ENCODE measurements at places on chromosomes 3 and 15.
A peak's percentile ranks its signal among the peaks of the same experiment; 100 is the strongest.

DNA sequence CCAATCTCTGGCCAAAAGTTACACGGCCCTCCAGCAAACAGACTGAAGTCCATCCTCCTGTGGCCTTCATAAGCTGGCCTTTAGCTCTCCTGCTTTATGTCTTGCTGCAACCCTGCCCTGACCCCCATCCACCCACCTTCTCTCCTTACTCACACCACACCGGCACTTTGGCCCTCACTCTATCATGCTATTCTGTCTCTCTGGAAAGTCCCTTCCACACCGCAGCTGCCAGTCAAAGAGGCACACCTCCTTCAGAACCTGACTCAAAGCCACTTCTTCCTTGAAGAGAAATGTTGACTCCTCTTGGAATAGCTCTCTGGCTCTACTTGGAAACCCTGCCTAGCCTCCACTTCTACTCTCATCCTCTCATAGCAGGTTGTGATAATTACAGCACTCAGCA is 4.5 kb downstream of the GPR156 start:
- DNase-seq = peak; percentile 11

DNA sequence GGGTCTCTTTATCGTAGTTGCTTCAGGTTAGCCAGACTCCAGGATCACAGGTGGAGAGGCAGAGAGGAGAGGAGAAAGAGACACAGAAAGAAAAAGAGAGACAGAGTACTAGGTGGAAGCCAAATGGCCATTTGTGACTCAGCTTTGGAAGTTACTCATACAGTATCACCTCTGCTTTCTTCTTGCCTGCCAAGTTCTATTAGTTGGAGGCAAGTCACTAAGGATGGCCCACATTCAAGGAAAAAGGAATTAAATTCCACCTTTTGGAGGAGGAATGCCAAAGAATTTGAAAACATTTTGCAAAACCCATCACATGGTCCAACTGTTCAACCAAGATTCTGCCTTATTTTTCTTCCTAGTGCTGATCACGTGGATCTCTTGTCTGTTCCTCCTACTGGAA is 291.1 kb downstream of the CHL1 start:
- DNase-seq = peak; percentile 56

DNA sequence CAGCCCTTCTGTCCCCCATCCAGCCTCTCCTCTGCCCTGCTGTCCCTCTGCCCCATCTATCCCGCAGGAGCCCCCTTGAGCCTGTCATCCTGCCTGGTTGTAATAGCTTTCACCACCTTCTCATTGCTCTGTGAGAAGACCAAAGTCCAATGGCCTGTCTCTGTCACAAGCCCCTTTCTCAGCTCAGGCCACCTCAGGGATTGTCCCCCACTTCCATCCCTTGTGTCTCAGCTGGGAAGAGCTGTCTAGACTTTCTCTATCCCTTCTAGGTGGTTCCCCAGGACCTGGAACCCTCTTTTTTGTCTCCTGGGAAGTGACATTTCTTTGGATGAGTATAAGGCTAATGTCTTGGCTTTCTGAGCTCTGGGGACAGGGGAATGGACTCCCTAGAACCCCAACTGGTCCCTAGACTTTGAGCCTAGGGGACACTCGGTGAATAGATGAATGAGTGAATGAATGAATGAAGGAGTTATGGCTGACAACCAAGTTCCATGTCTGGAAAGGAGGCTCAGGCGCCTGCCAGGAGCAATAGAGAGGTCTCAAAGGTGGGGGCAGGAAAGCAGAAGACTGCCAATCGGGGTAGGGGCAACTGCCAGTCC is 849 bp upstream of the PRKCD start:
- DNase-seq = no peak

DNA sequence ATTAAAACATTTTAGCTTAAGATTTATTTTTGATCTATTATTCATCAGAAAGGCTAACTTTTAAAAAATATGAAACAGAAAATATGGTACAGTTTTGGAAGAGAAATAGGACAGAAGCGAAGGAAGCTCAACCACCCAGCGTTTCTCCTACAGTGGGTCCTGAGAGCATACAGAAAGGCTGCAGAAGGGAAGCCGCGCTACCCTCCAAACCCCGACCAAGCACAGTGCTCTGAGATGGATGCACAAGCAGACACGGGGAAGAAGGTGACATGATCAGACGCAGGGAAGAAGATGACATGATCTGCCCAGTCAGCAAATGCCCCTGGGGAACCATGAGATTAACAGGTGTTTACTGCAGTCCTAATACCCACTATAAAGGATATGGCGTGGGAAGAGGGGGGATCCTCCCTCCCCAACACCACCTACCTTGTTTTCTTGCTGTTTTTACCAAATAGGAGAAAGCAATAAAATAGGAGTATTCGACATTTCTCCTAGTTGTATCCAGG is 14.4 kb downstream of the DCUN1D1 start:
- DNase-seq = no peak

DNA sequence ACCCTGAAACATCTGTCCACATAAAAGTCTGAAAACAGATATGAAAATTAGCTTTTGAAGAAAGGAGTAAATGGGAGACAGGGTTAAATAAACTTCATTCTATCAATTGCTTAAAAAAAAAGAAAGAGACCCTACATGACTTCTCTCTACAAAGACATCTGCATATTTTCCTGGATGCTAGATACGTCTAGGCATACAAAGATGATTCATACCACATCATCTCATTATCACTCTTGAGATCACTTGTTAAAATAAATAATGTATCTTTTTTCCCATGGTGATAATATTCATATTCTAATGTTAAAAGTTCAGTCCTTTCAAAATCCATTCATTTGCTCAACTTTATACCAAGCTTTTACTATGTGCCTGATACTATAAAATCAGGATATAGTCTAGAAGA is 295.8 kb downstream of the MAGI1 start:
- DNase-seq = no peak

DNA sequence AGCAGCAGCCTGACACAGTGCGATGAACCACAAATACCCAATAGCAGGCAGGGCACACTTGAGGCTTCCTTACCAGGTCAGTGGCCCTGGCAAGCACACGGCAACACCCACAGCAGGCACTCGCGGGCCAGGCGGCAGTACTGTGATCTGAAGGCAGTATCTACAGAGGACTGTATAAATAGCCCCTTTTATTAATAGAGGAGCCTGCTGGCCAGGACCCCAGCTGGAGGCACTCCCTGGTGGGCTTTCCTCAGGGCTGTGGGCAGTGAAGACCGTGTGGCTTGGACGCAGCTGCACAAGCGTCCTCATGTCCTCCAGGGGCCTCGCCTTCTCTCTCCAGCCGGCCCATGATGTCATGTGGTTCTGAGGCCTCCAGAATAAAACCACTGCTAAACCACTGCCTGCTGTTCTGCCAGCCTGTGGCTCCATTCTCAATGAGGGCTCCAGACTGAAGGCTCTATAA is 44.1 kb downstream of the LRIG1 start:
- DNase-seq = no peak

GRCh38 chr3:121648219-121648958 is 12.3 kb downstream of the HCLS1 start:
- peak; percentile 39 for DNase-seq

- DNase-seq = peak; percentile 95
Measured at GRCh38 chr3:31105438-31106077, 211.1 kb upstream of the GADL1 start.

GRCh38 chr3:184583578-184584451 is 22.2 kb downstream of the EPHB3 start:
- no peak for DNase-seq

DNA sequence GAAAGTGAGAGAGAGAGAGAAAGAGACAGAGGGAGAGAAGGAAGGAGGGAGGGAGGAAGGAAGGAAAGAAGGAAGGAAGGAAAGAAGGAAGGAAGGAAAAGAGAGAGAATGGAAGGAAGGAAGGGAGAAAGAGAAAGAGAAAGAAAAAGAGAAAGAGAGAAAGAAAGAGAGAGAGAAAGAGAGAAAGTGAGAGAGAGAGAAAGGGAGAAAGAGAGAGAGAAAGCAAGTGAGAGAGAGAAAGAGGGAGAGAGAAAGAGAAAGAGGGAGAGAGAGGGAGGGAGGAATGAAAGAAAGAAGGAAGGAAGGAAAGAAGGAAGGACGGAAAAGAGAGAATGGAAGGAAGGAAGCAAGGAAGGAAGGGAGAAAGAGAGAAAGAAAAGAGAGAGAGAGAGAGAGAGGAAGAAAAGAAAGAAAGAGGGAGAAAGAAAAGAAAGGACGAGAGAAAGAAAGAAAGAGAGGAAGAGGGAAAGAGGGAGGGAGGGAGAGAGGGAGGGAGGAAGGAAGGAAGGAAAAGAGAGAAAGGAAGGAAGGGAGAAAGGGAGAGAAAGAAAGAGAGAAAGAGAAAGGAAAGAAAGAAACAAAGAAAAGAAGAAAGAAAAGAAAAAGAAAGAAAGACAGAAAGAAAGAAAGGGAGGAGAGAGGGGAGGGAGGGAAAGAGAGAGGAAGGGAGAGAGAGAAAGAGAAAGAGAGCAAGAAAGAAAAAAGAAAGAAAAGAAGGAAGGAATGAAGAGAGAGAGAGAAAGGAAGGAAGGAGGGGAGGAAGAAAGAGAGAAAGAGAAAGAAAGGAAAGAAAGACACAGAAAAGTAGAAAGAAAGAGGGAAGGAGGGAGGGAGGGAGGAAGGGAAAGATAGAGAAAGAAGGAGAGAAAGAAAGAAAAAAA is 10.8 kb downstream of the WNT7A start:
- DNase-seq = no peak

GRCh38 chr3:125622381-125622791 is 27.1 kb upstream of the OSBPL11 start:
- no peak for DNase-seq

GRCh38 chr3:139301654-139302053 is 42.2 kb upstream of the MRPS22 start:
- DNase-seq = no peak

- DNase-seq = peak; percentile 20
Measured at GRCh38 chr3:41317718-41318117, 118.4 kb downstream of the CTNNB1 start.

- DNase-seq = peak; percentile 64
Measured at GRCh38 chr3:5212628-5213573, 25.4 kb downstream of the EDEM1 start.

DNA sequence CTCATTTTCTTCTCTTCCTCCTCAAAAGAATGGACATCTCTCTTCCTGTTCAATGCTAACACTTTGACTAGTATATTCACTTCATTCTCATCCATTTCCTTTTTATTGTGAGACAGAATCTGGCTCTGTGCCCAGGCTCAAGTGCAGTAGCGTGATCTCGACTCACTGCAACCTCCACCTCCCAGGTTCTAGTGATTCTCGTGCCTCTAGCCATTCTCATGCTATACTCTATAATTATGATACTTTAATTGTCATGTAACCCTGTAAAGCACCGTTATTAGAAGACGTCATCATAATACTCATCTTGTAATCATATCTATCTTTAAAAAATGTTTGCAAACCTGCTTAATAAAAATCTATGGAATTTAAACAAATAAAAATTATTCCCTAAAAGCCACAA is 107.0 kb downstream of the SHOX2 start:
- DNase-seq = peak; percentile 17

- DNase-seq = peak; percentile 80
Measured at GRCh38 chr15:48472756-48473155, 141.5 kb downstream of the DUT start.

GRCh38 chr3:177726807-177727206 is 529.5 kb upstream of the TBL1XR1 start:
- DNase-seq = no peak

DNA sequence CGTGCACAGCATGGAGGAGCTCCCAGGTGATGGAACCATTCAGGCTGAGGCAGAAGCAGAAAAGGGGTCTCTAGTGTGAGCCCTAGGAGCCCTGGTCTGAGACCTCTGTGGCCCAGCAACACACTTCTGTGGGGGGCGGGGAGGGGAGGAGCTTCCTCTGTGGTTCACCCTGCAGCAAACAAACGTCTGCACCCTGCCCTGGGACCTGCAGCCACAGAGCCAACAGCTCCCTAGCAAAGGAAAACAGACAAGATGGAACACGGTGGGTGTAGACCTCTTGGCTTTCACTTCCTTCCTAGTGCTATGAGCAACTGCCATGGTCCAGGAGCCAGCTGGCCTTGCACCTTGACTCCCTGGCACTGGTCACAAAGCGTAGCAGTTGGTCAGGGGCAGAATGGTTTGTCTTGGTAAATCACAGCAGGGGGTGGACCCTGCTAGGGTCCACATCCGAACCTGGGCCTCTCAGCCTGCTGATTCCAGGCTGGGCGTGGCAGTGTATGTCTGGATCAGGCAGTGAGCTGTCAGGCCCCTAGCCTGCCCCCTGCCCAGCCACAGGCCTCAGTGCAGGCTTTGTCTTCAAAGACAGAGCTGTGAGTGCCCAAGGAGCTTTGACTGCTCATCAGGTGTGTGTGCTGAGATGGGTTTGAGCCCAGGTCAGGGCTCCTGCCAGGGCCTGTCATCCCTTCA is 6.7 kb downstream of the AMIGO3 start:
- DNase-seq = no peak

- DNase-seq = no peak
Measured at GRCh38 chr15:92882697-92883162, 17.4 kb upstream of the CHD2 start.

- peak; percentile 22 for DNase-seq
Measured at GRCh38 chr3:139557041-139557440, 17.5 kb upstream of the RBP1 start.

GRCh38 chr3:163450698-163451097 is 1627.6 kb downstream of the SI start:
- no peak for DNase-seq

GRCh38 chr3:19216669-19217337 is 68.5 kb downstream of the KCNH8 start:
- DNase-seq = no peak

DNA sequence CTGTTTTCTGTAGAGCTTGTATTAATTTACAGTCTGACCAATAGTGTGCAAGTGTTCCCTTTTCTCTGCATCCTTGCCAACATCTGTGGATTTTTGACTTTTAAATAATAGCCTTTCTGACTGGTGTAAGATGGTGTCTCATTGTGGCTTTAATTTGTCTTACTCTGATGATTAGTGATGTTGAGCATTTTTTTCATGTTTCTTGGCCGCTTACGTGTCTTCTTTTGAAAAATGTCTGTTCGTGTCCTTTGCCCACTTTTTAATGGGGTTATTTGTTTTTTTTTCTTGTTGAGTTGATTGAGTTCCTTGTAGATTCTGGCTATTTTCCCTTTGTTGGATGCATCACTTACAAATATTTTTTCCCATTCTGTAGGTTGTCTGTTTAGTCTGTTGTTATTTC is 7.6 kb upstream of the ACOX2 start:
- DNase-seq = no peak

DNA sequence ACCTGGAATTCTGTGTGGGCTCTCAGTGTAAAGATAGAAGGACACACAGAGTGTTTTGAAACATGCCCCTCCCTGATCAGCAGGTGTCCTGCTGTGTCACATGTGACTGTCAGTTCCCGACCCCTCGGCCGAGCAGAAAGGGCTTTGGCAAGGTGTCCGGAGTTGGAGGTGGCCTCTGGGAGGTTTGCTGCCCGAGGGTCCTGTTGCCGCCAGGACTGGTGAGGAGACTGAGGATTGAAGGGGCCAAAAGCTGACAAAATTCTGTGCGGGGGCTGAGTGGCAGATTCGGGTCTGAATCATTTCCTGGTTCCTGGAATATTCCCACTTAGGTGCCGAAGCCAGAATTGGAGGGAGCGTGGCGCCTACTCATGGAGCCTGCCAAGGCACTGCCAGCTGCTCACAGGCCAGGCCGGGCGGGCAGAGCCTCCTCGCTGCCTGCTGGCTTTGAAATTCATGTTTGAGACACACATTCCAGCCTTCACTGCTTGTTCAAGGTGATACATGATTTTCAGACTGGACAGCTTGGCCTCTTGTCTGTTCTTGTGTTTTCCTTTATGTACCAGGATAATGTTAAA is 83.8 kb downstream of the APBA2 start:
- no peak for DNase-seq

Measured in epithelial cell of esophagus (primary cell).